Fibroblast of lung (primary cell): ENCODE measurements at places on chromosomes 2 and 18. TPM values are rescaled to one million over a fixed set of nuclear protein-coding genes. Genes with fewer than 3 reads are reported as not detected.

Gene TFPI
- 111 and 117 TPM in 2 replicates for total RNA-seq

Gene MYCN
- total RNA-seq, result not detected in 2 replicates

- no peak for DNase-seq
Observed at GRCh38 chr18:22605736-22606135, 188.0 kb upstream of the CTAGE1 start.

DNA sequence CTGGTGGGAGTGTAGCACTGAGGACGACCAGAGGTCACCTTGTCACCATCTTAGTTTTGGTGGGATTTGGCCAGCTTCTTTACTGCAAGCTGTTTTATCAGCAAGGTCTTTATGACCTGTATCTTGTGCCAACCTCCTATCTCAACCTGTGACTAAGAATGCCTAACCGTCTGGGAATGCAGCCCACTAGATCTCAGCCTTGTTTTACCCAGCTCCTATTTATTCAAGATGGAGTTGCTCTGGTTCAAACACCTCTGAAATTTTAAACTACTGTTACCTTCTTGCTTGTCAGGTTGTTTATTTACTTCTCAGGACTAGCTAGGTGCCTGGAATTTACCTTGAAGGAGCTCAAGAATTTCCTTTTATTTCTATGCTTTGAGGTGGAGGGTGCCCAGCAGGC lies 9.5 kb upstream of the KCNG3 start:
- peak; percentile 28 for DNase-seq

GRCh38 chr2:150126143-150126740 lies 361.2 kb downstream of the RND3 start:
- no peak for DNase-seq

- DNase-seq, result no peak
Observed at GRCh38 chr2:132383956-132384355, 32.6 kb upstream of the GPR39 start.

Gene LIMS2
- total RNA-seq, result 0.51 and 1.8 TPM in 2 replicates

GRCh38 chr2:27805180-27805579 lies 33.7 kb downstream of the MRPL33 start:
- DNase-seq, result no peak

DNA sequence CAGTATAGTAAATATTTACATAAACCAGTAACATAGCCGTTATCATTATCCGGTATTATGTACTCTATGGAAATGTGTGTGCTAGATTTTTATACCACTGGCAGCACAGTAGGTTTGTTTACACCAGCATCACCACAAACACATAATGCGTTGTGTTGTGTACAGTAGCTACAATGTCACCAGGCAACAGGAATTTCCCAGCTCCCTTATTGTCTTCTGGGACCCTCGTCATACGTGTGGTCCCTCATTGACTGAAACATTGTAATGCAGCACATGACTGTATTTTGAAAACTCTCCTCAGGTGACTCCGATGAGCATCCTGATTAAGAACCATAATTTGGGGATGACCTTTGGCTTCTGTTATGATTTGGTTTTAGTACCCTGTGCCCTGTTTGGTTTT lies 31.3 kb downstream of the EHD3 start:
- DNase-seq, result no peak

Gene FSIP2
- 0.26 and 1.7 TPM in 2 replicates for total RNA-seq

DNA sequence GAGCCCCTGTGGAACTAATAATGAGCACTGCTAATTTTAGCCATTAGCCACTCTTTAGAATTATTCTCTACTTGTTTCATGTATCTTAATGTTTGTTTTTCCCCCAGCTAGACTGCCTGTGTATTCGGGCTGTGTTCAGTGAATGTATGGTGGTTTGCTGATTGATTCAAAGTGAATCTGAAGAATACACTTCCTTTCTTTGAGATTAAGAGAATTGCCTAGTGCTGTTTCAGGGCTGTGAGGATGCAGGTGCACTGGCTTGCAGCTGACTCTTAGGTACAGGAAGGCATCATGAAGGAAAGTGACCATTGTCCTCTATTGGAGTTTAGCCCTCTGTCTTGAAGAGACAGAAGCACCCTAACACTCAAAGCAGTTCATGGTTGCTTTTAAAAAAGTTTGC lies 138.7 kb downstream of the CERS6 start:
- DNase-seq, result no peak

DNA sequence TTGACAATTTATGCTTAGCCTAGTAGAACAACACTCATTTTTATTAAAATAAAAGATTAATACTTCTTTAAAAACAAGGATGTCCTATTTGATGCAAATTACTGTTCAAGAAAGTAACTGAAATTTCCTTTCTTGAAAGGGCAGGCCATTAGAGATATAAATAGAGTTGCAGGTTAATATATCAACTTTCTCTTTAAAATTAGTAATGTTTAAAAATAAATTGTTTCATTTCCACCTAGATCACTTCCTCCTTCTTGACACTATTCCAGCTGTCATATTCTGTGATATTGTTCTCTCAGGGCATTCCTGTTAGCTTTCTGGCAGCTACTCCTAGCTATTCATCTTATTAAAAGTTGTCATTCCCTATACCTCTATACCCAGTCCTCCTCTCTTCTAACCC lies 357.9 kb upstream of the NRP2 start:
- DNase-seq, result no peak

Gene PSMA8
- total RNA-seq, result not detected in 2 replicates

DNA sequence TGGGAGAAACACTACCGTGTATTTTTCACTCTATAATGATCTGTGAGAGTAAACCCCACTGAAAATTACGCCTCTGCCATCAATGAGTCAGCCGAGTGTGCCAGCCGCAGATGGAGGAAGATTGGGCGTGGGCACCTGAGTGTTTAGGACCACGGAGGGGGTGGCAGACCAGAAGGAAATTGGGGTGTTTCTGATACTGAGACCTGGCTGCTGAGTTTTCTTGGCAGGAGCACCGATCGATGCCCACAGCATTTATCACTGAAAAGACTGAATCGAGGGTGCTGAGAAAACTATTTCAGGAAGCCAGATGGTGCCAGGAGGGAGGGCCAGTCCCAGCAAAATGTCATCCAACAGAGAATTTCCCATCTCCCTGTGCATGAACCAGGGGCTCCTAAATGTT lies 91.9 kb upstream of the TPO start:
- DNase-seq, result no peak

DNA sequence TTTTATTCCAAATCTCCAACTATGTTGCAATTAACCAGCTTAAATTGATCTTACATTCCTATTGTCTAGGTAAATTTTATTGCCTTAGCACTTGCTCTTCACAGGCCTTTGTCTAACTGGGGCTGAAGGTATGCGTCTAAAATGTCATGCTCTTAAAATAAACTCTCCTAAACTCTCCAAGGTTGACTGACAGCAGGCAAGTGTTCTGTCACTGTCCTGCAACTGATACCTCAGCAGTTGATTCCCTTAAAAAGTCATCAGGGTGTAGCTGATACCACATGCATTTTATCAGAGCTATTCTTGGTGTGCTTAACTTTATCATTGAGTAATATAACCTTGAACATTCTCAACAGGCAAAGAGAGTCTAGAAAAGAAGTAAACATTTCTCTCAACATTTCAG lies 680 bp downstream of the TTN start:
- DNase-seq, result no peak

GRCh38 chr2:182866461-182867406 lies at the start of gene FRZB:
FRZB (minus strand) TSS chr2:182866637; CDS start chr2:182866552, 85 bp downstream.
- peak; percentile 76 for DNase-seq

Gene LINC00305
- total RNA-seq, result not detected in 2 replicates

Gene CAPG
- 105 and 193 TPM in 2 replicates for total RNA-seq

GRCh38 chr2:167132906-167133555 lies 244.8 kb downstream of the XIRP2 start:
- no peak for DNase-seq

DNA sequence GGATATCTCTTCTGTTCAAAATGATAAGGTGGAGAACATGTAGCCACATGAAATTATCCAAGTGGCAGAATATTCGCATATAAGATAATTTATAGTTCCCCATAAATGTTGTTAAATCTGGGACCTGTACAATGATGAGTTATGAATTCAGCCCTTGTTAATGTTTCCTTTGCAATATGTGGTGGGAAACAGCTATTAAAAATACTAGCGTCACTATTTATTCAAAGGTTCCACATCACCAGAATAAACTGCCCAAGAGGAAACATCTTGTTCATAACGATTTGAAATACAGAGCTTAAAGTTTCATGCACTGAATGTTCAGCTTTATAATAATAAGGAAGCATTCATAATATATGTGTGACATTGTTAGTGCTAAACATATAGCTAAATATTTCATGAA lies 223.9 kb upstream of the TCF4 start:
- no peak for DNase-seq

GRCh38 chr2:3465844-3466481 lies 53.4 kb downstream of the ADI1 start:
- peak; percentile 95 for DNase-seq

- DNase-seq, result no peak
Observed at GRCh38 chr2:207275779-207276178, 110.0 kb upstream of the KLF7 start.

- DNase-seq, result peak; percentile 93
Observed at GRCh38 chr2:201151127-201151981, 31.6 kb upstream of the CASP10 start.

DNA sequence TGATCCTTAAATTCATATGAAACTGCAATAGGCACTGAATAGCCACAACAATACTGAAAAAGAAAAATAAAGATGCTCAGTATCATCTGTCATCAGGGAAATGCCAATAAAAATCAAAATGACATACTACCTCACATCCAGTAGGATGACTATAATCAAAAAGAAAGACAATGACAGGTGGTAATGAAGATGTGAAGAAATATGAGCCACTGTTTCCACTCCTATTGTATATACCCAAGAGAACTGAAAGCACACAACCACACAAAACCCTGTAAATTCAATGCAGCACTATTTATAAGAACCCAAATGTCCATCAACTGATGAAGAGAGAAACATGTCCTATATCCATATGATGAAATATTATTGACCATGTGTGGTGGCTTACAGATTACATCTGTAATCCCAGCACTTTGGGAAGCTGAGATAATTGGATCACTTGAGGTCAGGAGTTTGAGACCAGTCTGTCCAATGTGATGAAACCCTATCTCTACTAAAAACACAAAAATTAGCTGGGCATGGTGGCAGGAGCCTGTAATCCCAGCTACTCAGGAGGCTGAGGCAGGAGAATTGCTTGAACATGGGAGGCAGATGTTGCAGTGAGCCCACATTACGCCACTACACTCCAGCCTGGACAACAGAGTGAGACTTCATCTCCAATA lies 39.9 kb downstream of the MAP3K2 start:
- no peak for DNase-seq

DNA sequence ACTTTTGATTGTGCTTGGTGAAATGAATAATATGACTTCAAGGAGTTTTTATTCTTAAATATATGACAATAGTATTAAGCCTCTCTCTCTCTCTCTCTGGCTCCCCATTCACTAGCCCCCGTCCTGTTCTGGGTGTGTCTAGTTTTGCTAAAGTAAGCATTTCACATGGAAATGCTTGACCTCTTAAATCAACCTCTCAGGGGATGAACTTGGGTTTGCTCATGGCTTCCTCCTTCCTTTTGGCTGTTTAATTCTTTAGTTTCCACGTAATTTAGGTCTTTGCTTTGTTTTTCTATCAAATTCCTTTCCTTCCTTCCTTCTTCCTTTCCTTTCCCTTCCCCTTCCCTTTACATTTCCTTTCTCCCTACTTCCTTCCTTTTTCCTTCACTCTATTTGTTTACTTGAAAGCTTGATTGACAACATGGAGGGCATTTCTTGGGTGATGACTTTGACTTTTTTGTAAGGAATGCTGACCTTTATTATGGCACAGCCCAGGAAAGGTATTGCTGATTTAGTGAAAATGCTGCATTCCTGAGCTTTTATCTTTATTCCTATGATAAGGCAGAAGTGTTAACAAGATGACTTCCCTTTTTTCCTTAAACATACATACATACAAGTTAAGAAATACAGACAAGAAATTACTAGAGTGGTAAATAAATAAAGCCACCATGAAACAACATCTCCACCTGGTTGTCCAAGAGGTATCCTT lies 3.6 kb downstream of the DPP4 start:
- DNase-seq, result no peak

Gene GKN1
- not detected in 2 replicates for total RNA-seq

- peak; percentile 61 for DNase-seq
Observed at GRCh38 chr2:42196403-42197267, 27.5 kb downstream of the EML4 start.

DNA sequence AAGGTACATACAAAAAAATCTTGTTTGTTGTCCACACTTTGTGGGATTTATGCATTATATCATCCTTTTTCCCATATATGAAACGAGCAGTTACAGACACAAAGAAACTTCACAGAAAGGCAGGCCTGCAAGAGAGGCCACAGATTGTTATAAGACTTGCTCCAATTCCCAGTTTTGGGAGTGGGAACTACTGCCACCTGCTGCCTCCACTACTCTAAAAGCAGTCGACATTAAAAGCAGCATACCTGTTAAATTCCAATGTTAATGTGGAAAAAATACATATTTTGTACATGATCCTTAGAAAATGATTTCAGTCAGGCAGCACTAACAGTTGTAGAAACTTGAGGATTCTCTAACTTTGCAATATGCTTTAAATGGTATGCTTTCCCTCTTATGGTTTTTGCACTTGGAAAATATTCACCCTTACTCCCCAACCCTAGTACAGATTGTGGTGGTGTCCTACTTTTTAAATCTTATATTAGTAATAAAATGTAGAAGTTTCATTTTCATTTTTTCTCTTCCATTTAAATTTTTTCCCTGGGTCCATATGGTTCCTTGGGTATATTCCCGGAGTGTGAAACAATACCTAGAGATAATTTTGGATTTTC lies 37.9 kb downstream of the SLC38A11 start:
- DNase-seq, result peak; percentile 35

- no peak for DNase-seq
Observed at GRCh38 chr18:13397504-13398163, 179.1 kb downstream of the LDLRAD4 start.

Gene LRRC30
- total RNA-seq, result not detected in 2 replicates

- peak; percentile 85 for DNase-seq
Observed at GRCh38 chr2:227115761-227116160, 48.2 kb downstream of the COL4A4 start.

Gene IKZF2
- total RNA-seq, result 8.2 and 17.2 TPM in 2 replicates

GRCh38 chr18:62721839-62722795 lies 6.8 kb downstream of the PHLPP1 start:
- DNase-seq, result peak; percentile 53

Gene CUL3
- total RNA-seq, result 63.4 and 69.7 TPM in 2 replicates

DNA sequence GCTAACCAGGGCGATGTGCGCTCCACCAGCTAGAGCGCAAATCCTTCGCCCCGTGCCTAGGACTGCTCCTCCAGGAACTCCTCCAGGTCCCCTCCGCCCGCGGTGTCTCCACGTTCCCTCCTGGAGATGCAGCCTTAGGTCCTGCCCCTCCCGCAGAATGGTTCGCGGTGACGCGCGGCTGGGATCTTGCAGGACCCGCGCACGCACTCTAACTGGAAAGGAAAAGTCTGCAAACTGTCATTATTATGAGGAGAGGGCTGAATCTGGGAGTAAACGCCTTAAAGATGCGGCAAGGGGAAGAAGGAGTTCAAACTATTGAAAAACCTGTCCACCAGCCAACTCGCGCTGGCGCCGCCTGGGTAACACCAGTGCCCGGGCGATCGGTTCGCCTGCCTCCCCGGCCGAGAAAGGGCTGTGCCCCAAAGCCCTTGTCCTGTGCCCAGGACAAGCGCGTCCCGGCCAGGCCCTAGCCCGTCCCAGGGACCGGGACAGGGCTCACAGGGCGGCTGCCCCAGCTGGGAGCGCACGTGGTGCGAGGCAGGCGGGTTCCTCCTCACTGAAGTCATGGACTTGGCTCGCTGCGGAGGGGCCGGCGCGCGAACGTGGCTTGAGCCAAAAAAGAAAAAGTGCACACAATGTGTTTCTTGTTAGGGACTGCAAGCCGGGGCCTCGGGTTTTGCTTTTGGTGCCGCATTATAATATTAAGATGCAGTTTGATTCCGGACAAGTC lies 5.5 kb upstream of the ID2 start:
- DNase-seq, result peak; percentile 87

Gene HRH4
- under 0.01 TPM in 2 replicates for total RNA-seq

- DNase-seq, result peak; percentile 41
Observed at GRCh38 chr2:216829533-216829932, 30.3 kb downstream of the TNP1 start.
